ENCODE measurements at places on chromosomes 2 and 18.
A peak's percentile ranks its signal among the peaks of the same experiment; 100 is the strongest.

DNA sequence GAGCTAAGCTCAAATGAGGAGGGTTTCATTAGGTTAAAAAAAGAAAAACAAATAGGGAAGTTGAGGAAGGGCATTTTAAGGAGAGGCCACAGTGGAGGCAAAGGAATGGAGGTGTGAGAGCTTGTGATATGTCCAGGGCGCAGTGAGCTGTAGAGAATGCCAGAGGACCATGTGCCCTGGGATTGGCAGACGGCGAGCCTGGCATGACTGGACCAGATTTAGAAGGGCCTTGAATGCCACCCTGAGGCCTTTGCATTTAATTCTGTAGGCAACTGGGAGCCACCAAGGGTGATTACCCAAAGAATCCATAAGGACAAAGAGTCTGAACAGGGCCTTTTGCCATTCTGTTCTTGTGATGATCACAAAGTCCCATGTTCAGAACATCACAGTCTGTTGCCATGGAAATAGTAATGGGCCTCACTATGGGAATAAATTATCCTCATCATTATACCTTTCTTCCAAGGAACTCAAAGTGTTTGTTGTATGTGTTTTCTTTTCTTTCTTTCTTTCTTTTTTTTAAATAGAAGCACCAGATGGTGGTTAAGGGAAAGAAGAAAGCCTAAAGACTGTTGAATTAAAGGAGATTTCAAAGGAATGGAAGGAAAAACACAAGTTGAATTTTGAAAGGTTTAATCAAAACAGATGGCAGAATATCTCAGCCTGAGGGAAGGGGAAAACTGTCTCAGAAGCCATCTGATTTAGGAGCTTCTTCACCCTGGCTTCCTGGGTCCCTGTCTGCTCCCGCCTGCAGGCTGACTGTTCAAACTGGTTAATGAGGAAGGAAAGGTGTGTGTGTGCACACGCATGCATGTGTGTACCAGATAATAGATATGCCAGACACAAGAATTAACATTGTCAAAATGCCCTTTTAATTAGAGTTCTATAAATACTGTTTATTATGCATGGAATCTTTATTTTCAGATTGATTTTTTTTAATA, 31.6 kb upstream of the NCOA1 start:
- no peak for DNase-seq

DNA sequence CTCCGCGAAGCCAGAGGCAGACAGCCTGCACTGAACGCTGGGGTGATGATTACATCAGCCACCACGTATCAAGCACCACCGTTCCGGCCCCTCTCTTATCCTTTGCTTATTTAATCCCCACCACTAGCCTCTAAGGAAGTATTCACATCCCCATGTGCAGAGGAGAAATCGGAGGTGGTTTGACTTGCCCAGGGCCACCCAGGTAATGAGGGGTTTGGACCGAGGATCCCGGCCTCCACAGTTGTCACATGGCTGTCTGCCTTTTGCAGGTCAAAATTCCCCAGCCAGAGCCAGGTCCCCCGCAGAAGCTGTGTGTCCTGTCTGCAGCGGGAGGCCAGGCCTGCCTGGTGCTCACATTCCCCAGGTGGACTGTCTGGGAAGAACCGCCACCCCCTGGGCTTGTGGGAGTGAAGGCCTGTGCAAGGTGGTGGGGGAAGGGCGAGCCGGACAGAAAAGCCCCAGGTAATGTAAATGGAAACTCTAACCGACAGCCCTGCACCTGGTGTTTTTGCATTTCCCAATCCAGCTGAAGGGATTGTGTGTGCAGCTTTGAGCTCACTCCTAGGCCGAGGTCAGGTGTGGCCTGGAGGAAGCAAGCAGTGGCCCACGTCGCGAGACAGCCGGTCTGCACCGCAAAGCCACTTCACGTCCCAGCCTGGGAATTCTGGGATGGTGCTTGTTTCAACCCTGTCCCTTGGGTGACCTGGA, 108.5 kb upstream of the ID2 start:
- DNase-seq = no peak

GRCh38 chr2:15009681-15010080, 377.2 kb downstream of the LRATD1 start:
- DNase-seq = no peak

GRCh38 chr2:54059504-54059903, 55.9 kb upstream of the ACYP2 start:
- DNase-seq = no peak

- DNase-seq = no peak
Observed at GRCh38 chr2:84942964-84943421, 28.0 kb upstream of the KCMF1 start.

GRCh38 chr2:215664847-215665525, 229.1 kb upstream of the FN1 start:
- DNase-seq = peak; percentile 12

DNA sequence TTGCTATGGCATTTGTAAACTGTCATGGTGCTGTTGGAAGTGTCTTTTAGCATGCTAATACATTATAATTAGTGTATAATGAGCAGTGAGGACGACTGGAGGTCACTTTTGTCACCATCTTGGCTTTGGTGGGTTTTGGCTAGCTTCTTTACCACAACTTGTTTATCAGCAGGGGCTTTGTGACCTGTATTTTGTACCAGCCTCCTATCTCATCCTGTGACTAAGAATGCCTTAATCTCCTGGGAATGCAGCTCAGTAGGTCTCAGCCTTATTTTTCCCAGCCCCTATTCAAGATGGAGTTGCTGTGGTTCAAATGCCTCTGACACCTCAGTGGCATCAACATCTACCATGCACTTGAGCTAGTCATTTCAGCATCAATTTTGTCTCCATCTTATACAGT, 29.7 kb downstream of the LYPD6 start:
- no peak for DNase-seq

DNA sequence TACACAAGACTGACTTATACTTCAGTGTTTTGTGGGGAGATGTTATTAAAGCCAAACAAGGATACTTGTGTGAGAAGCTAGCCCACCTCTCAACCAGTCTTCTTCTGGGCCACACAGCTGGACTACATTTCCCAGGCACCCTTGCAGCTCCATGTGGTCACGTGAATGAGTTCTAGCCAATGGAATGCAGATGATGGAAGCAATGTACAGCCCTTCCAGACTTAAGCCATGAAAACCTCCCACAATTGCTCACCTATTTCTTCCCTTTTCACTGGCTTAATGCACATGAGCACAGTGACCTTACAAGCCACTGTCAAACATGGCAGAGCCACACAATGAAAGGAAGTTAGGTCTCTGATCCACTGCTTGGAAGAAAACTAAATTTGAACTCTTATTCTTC, 20.4 kb upstream of the FEZ2 start:
- no peak for DNase-seq
